ENCODE measurements at places on chromosomes 1 and 21.

DNA sequence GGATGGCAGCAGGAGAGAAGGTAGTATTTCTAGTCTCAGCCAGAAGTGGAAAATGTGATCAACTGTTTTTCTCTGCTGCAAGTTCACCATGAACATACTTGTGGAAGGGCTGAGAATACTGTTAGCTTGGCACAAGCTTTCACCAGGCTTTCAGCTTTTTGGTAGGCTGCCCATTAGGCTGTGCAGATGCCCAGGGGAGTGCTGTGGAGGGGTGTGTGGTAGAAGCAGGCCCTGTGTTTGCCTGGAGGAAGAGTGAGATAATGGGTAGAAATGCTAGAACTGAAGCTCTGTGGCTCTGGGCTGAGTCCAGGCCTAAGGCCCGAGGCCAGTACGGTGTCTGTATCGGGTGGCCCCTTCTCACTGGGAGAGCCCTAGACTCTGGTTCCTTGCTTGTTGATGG lies 9.8 kb downstream of the DNAJC6 start:
- no peak for DNase-seq

DNA sequence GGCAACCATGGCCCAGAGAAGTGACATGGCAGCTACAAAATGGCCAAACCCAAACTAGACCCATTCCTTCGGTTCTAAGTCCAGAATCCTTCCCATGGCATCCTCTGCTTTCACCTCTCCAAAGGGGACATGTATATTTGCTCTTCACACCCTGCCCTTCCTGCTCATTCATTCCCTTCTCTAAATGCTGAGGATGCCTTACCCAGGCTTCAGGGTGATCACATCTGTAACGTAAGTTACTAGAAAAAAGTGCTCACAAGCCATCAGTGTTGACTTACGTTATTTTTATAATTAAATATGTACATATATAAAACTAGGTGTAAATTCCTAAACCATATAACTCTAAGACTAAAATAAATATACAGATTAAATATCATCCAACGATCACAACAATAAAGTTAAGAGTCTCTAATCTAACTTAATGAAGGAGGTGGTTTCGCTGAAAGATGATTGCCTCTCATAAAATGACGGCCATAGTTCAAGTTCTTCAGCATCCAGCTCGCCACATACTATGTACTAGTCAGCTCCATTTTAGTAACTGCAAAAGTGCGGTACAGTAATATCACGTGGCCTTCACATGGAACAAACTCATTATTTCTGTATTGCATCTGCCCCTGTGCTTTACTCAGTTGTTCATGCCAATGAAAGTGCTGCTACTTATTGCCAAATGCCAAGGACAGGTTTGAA lies 74.6 kb downstream of the TENT5C start:
- no peak for DNase-seq

GRCh38 chr1:161244888-161245287 lies 6.9 kb upstream of the NR1I3 start:
- no peak for DNase-seq

- no peak for DNase-seq
These were observed 713.8 kb downstream of the KCNT2 start for GRCh38 chr1:195894411-195894810.

DNA sequence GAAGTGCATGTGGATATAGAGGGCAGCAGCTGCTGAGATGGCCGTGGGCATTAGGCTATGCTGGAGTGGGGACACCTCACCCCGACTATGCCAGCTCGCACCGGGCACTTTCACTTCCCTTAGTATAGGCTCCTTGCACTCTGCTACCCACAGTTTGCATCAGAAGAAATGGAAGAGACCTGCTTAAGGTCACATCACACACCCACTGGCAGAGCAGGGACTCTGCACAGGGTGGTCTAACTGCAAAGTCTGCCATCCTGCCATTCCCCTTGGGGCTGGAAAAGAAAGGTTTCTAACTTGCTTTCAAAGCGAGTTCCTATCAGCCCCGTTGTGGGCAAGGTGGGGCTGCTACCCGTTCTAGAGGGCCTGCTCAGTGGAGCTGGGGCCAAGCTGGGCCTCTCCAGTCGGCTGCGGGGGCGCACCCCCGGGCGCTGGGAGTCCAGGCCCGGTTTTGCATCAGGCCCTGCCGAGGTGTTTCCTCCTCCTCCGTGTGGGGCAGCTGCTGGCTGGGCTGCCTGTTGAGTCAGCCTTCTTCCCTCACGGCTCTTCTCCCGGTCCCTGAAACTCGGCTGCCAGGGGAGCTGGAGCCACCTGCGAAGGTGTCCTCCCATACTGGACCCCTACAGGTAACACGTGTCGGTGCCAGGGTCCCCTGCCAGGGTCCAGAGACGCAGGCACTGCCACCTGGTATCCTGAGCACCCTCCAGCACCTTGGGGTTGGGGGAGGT lies at the start of gene SYTL1:
Gene SYTL1, plus strand, starts transcription at position 498 of the 728 bp plus-strand sequence. CDS start 3,313 bp downstream, outside the sequence.
- peak; percentile 72 for DNase-seq

DNA sequence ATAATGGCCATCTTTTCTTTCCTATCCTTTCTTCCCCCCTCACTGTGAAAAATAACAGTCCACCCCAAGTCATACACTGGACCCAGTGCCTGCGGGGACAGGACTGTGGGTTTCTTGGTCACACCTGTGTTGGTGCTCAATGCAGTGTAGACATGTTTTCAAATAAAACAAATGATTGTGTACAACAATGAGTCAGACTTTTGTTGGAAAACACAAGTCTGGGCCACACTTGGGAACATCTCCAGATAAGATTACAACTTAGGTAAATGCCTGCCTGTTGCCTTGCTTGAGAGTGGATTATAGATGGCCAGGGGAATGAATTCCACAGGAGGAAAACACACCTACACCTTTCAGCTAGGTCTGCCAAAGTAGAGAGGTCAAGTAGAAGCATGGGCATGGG lies 34.1 kb downstream of the PDPN start:
- no peak for DNase-seq

- no peak for DNase-seq
These were observed 49.0 kb upstream of the LRP8 start for GRCh38 chr1:53376742-53377437.

GRCh38 chr1:6007318-6008083 lies 15.3 kb upstream of the NPHP4 start:
- DNase-seq: no peak

GRCh38 chr1:80445033-80445432 lies 1355.7 kb upstream of the ADGRL2 start:
- DNase-seq: no peak

- DNase-seq: no peak
These were observed 450.8 kb downstream of the KIF26B start for GRCh38 chr1:245605480-245606156.

DNA sequence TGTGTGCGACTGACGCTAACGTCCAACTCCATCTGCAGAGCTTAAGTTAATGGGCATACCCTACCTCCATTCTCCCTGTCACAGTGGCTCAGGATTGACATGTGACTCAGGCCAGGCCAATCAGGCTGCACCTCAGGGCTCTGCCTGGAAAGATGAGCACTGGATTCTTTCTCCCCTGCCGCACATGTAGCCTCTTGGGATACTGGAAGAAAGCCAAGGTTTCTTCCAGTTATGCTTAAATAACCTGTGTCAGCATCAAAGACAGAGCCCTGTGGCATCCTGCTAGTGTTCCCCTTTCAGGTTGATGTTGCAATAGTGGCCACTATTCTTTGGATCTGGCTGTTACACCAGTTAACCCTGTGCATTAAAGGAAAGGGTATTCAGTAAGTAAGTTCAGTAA lies 55.0 kb upstream of the SYT6 start:
- no peak for DNase-seq

GRCh38 chr1:201026836-201027235 lies 3.3 kb upstream of the KIF21B start:
- no peak for DNase-seq

GRCh38 chr1:228887960-228888359 lies 152.7 kb downstream of the RHOU start:
- no peak for DNase-seq

DNA sequence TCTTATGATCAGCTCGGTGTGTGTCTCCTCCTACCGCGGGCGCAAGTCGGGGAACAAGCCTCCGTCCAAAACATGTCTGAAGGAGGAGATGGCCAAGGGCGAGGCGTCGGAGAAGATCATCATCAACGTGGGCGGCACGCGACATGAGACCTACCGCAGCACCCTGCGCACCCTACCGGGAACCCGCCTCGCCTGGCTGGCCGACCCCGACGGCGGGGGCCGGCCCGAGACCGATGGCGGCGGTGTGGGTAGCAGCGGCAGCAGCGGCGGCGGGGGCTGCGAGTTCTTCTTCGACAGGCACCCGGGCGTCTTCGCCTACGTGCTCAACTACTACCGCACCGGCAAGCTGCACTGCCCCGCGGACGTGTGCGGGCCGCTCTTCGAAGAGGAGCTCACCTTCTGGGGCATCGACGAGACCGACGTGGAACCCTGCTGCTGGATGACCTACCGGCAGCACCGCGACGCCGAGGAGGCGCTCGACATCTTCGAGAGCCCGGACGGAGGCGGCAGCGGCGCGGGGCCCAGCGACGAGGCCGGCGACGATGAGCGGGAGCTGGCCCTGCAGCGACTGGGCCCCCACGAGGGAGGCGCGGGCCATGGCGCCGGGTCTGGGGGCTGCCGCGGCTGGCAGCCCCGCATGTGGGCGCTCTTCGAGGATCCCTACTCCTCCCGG lies 1.5 kb downstream of the KCNC4 start:
- peak; percentile 48 for DNase-seq

GRCh38 chr21:36608897-36609225 lies 90.1 kb upstream of the SIM2 start:
- no peak for DNase-seq

DNA sequence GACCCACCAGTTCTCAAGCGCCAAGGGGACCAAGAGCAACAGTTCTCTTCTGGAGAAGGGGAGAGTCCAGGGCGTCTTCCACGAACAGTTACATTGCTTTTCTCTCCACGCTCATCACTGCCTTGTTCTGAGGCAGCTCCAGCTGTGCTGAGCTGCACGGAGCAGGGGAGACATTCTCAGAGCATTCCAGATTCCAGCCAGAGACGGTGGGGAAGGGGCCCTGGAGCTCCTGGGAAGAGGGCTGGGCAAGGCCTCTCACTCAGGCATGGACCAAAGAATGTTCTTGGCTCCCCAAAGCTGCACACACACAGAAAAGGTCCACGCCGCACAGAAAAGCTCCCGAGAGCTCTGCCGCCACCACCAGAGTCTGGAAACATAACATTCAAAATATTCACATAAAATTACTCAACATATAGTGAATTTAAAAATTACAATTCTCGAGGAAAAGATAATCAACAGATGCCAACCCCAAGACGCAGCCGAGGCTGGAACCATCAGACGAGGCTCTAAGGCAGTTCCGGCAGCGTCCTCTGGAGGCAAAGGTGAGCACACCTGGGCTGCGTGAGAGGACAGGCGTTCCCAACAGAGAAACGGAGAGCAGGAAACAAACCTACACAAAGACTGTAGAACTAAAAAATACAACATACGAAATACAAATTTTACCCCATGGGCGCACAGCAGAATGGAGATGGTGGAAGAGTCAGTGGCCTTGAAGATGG lies 40.5 kb downstream of the UBE2G2 start:
- DNase-seq: no peak
